Esophagus squamous epithelium (tissue), 5 donors: ENCODE measurements at places on chromosomes 11 and 22. TPM values are rescaled to one million over a fixed set of nuclear protein-coding genes. Genes with fewer than 3 reads are reported as not detected.

DNA sequence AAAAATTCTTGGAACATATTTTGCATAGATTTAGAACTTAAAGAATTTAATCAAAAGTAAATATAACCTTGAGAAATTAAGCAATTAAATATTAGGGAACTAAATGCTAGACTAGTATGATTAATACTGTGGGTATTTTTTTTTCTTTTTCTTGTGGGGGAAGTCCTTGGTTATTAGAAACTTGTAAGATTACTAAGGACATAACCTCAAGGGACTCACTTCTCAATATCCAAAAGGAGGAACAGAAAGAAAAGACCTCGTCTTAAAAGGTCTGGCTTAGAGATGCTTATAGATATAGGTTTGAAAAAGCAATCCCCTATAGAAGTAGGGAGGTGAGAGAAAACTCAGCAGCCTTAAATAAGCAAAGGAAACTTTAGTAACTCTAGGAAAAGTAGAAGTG is 368.5 kb downstream of the INSC start:
- no peaks in the 10 kb centered on the region for H3K4me1 ChIP-seq
- H3K27me3 ChIP-seq, result no peaks in the 10 kb centered on the region
- DNase-seq, result no peak

- no peak overlapping the region for H3K4me3 ChIP-seq
- DNase-seq, result no peak
- no peaks in the 10 kb centered on the region for H3K27me3 ChIP-seq
- H3K27ac ChIP-seq, result no peak overlapping the region
- H3K4me1 ChIP-seq, result no peaks in the 10 kb centered on the region
- H3K36me3 ChIP-seq, result no peaks in the 10 kb centered on the region
These were observed 79.1 kb downstream of the GUCY1A2 start for GRCh38 chr11:106939157-106939556.

DNA sequence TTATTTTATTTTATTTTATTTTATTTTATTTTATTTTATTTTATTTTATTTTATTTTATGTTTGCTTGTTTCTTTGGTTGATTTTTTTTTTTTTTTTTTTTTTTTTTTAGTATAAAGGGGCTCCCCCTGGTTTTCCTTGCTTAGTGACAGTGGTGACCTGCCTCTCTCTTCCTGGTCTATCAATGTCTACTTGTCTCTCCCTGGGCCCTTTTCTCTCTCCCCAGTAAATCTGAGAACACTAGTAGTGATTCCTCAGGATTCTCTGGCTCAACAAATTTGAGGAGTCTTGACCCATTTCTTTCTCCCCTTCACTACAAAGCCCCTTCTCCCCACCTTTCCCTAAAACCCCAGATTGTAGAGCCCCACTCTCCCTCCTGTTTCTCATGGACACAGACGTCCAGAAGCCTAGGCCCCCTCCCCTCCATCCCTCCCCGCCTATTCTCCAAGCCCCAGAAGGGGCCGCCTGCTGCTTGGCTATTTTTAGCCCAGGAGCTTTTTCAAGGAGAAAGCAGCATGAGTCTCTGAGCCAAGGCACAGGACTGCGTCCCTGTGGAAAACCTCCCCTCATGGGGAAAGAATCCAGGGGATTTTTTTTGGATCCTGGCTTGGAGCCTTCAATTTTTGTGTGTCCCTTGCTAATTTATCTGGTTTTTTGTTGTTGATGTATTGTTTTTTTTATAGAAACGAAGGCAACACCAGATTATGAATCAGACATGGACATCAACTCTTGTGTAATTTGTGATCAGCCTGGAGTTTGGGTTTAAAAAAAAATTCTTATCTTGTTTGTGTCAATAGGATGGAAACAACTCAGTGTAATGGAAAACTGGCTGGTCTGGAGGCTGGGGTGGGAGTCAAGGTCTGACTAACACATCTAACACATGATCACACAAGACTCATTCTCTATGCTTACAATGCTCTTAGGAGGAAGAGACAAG is 17.5 kb upstream of the ACCSL start:
- H3K4me1 ChIP-seq, result peaks cover 18% of the 10 kb centered on the region
- H3K36me3 ChIP-seq, result no peaks in the 10 kb centered on the region
- peak overlapping the region; percentile 80 for H3K27ac ChIP-seq
- H3K4me3 ChIP-seq, result no peak overlapping the region

GRCh38 chr11:116948391-116948790 is 111.0 kb upstream of the APOA1 start:
- no peak for DNase-seq
- no peaks in the 10 kb centered on the region for H3K27me3 ChIP-seq
- no peaks in the 10 kb centered on the region for H3K4me1 ChIP-seq
- H3K4me3 ChIP-seq, result no peak overlapping the region
- no peaks in the 10 kb centered on the region for H3K36me3 ChIP-seq
- H3K27ac ChIP-seq, result peak overlapping the region; percentile 49

- no peak for DNase-seq
- no peaks in the 10 kb centered on the region for H3K27me3 ChIP-seq
- no peak overlapping the region for H3K4me3 ChIP-seq
- no peaks in the 10 kb centered on the region for H3K36me3 ChIP-seq
- H3K4me1 ChIP-seq, result no peaks in the 10 kb centered on the region
These were observed 44.1 kb upstream of the SEZ6L start for GRCh38 chr22:26124991-26125725.

Gene OR4C46
- total RNA-seq, result not detected

Gene APOBEC3B
- 5.3 TPM for total RNA-seq

- H3K36me3 ChIP-seq, result no peaks in the 10 kb centered on the region
- no peak overlapping the region for H3K27ac ChIP-seq
- H3K27me3 ChIP-seq, result no peaks in the 10 kb centered on the region
- no peak overlapping the region for H3K4me3 ChIP-seq
- no peak for DNase-seq
- H3K4me1 ChIP-seq, result no peaks in the 10 kb centered on the region
These were observed 810.8 kb downstream of the OPCML start for GRCh38 chr11:132721526-132721925.

Gene MUC2
- not detected for total RNA-seq

DNA sequence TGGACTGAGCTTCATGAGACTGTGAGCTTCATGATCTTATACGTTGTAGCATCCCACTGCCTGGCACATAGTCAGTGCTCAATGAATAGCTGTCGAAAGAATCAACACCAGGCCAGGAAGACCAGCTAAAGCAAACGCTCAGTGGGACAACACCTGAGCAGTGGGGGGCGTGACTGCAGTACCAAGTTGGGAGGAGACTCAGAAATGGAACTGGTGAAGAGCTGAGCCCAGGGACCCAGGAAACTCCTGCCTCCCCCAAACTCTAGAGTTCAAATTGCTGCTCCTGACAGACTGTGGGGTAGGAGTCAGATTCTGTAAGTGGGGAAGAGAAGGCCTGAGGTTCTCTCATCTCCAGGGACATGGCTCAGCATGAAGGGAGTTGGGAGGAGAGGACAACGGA is 59.3 kb downstream of the MORC2 start:
- H3K27me3 ChIP-seq, result no peaks in the 10 kb centered on the region

DNA sequence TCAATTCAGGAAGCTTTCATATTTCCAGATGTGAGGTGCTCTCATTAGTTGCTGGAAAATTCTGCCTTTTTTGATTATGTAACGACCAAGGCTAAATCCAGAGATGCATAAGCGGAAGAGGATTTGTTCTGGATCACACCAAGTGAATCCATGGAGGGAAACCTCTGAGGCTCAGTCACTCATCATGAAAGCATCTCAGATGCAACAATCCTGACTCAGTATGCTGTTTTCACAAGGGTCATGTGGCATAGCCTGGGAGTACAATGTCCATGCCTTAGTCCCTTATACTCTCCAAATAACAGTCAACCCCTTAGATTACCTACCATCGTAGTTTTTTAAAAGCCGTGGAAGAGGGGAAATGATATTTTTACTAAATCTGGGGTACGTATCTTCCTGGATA is 445.6 kb downstream of the NTM start:
- H3K36me3 ChIP-seq, result no peaks in the 10 kb centered on the region
- no peaks in the 10 kb centered on the region for H3K27me3 ChIP-seq
- no peak overlapping the region for H3K4me3 ChIP-seq
- no peak for DNase-seq
- H3K27ac ChIP-seq, result no peak overlapping the region

DNA sequence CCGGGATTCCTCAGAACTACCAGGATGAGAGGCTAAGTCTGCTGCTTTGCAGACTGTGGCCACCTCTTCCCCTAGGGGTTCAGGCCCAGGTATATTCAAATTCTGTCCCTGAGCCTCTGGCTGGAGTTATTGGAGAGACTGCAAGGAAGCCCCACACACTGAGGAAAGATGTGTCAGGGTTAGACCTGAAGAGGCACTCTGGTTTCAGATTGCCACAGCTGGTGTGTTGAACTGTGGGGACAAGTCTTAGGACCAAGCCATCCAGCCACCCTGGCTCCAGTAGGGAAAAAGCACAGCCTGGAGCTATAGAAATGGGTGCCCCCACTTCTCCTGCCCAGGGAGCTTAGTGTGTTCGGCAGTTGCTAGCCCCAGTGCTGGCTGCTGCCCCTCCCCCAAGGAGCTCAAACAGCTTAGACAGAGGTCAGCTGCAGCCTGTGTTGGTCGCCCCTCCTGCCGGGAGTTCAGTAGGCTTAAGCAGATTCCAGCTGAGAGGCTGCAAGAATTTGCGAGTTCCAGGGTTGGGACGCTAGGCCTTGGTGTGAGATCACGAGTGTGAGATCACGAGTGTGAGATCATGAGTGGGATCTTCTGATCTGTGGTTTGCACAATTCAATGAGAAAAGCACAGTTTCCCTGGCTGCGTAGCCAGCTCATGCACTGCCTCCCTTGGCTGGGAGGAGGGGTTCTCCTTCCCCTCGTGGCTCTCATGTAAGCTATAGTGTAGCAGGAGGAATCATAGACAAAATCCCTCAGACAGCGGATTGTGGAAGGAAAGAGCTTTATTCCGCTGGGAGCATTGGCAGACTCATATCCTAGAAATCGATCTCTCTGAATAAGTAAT is 552.1 kb upstream of the CHORDC1 start:
- DNase-seq, result no peak
- H3K36me3 ChIP-seq, result no peaks in the 10 kb centered on the region
- no peak overlapping the region for H3K27ac ChIP-seq
- H3K4me1 ChIP-seq, result no peaks in the 10 kb centered on the region
- H3K4me3 ChIP-seq, result no peak overlapping the region

DNA sequence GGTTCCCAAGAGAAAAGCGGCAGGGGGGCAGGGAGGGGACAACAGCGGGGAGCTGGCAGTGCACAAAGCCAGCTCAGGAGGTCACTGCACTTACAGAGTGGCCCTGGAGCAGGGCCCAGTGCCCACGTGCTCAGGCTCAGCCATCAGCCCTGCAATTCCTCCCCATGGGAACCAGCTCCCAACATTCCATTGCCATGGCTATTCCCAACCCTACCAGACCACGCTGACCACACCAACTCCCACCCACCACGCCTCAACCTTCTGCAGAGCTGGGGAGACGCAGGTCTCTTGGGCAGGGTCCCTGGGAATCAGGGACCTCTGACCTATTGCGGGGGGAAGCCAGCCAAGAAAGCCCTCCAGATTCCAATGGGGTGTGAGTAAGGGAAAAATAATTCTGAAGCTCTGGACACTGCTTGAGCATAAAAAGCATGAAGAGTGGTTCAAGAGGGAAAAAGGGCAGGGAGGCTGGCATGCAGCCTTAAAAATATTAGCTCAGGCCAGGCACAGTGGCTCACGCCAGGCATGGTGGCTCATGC is 38.3 kb upstream of the TFIP11 start:
- H3K4me3 ChIP-seq, result no peak overlapping the region
- no peak overlapping the region for H3K27ac ChIP-seq
- peaks cover 4% of the 10 kb centered on the region for H3K36me3 ChIP-seq
- H3K27me3 ChIP-seq, result no peaks in the 10 kb centered on the region
- peaks cover 17% of the 10 kb centered on the region for H3K4me1 ChIP-seq

DNA sequence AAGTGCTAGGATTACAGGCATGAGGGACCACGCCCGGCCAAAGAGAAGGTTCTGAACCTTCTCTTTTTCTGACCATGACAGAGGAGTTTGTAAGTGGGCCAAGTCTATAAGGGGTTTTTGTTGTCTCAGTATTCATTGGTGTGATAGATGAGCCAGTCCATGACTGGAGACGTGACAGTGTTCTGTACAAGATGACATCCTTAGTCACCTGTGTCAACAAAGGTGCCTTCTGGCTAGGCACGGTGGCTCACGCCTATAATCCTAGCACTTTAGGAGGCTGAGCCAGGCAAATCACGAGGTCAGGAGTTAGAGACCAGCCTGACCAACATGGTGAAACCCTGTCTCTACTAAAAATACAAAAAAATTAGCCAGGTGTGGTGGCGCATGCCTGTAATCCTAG is 4.2 kb upstream of the KLHL22 start:
- no peak overlapping the region for H3K27ac ChIP-seq
- H3K4me3 ChIP-seq, result no peak overlapping the region
- no peaks in the 10 kb centered on the region for H3K36me3 ChIP-seq
- no peak for DNase-seq
- H3K4me1 ChIP-seq, result peaks cover 11% of the 10 kb centered on the region

Gene CNTF
- 0.53 TPM for total RNA-seq

- no peak overlapping the region for H3K27ac ChIP-seq
- H3K36me3 ChIP-seq, result no peaks in the 10 kb centered on the region
- no peaks in the 10 kb centered on the region for H3K27me3 ChIP-seq
- DNase-seq, result no peak
- H3K4me1 ChIP-seq, result peaks cover 33% of the 10 kb centered on the region
These were observed 61.2 kb upstream of the RRAS2 start for GRCh38 chr11:14420223-14420622.

DNA sequence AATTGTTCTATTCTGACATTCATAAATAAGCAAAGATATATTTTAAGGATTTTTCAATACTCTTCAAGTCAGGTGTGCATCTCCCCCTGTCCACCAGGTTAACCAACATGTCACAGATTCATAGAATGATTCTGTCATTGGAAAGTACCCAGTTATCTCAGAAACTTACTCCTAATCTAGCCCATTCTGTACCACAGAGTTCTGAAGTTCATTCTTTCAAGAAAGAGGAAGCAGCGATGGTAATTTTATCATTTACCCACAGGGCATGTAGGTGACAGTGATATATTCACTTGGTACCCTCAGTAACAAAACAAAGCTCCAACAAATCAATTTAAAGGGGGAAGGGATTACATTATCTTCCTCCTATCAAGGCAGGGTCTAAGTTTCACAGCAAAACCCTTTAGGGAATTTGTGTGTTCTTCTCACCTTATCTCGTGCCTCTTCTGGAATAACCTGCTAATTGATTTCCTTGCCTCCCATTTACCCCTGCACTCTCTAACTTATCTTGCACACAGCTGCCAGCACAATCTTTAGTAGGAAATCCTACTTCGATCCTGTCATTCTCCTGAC is 19.0 kb upstream of the MPPED2 start:
- DNase-seq, result no peak
- no peak overlapping the region for H3K4me3 ChIP-seq
- no peaks in the 10 kb centered on the region for H3K4me1 ChIP-seq
- no peak overlapping the region for H3K27ac ChIP-seq
- no peaks in the 10 kb centered on the region for H3K36me3 ChIP-seq
- no peaks in the 10 kb centered on the region for H3K27me3 ChIP-seq

Gene PNPLA5
- not detected for total RNA-seq

DNA sequence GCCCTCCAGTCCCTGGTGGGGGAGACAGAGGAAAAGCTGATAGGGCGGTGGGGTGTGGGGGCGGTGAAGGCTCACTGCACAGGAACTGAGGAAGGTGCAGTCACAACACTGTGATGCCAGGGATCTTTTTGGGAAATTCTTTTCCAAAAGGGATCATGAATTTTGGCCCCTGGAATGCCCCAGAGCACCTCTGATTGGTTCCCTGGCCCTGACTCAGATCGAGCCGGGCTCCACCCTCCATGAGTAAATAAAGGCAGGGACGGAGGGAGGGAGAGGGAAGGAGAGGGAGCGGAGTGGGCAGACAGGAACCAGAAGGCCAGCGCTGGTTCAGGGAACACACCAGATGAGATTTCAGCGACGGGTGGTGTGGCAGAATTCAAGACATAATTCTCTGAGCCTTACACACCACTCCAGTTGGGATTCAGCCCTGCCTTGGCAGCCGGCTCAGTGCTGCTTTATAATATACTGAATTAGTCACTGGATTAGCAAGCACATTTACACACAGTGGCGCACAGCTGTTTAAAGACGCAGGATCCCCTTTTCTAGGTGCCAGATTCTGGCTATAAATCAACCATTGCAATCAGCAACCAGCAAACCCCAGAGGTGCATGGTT is 80.3 kb downstream of the ETS1 start:
- peak; percentile 48 for DNase-seq
- peak overlapping the region; percentile 77 for H3K27ac ChIP-seq
- no peaks in the 10 kb centered on the region for H3K27me3 ChIP-seq
